ENCODE measurements at places on chromosomes 11 and 22. TPM values are rescaled to one million over a fixed set of nuclear protein-coding genes. Genes with fewer than 3 reads are reported as not detected.

The SLC22A25 gene
- total RNA-seq, result not detected

The FADS1 gene
- 155 TPM for total RNA-seq

The F2 gene
- total RNA-seq, result 0.29 TPM

The NLRP14 gene
- total RNA-seq, result not detected

The ST14 gene
- total RNA-seq, result 0.12 TPM

The IZUMO1R gene
- total RNA-seq, result not detected

The ELMOD1 gene
- 0.81 TPM for total RNA-seq

The GGT5 gene
- total RNA-seq, result 10.7 TPM

The OR8G1 gene
- total RNA-seq, result not detected

The MUC5B gene
- not detected for total RNA-seq

The ATP6V1E1 gene
- 112 TPM for total RNA-seq

The HTR3B gene
- not detected for total RNA-seq

The DDI1 gene
- not detected for total RNA-seq

The CHST1 gene
- total RNA-seq, result 59.2 TPM

The ANKRD13D gene
- 109 TPM for total RNA-seq
